Liver (tissue), 10 donors: ENCODE measurements at places on chromosomes 1 and 21. TPM values are rescaled to one million over a fixed set of nuclear protein-coding genes. Genes with fewer than 3 reads are reported as not detected.

Gene SSR2
- total RNA-seq, result 264 TPM

Gene LCA5L
- 1.6 TPM for total RNA-seq

DNA sequence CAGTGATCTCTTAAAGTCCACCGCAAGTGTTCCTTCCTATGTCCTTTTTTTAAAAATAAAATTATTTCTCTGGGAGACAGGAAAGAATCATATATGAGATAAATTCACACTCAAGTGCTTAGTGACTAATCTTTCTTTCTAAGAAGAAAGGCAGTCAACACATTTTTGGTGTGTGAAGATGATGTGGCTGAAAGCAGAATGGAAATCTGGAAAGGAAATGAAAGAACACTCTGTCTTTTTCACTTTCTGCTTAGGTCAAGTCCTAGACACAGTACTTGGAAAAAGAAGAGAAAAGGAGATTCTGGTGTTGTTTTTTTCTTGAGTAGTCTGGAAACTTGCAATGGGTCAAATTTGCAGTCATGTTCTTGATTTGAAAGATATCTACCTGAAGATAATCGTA is 45.5 kb upstream of the PRRX1 start:
- H3K27me3 ChIP-seq, result no peaks in the 10 kb centered on the region
- no peaks in the 10 kb centered on the region for H3K4me1 ChIP-seq
- H3K27ac ChIP-seq, result no peak overlapping the region
- no peak for DNase-seq
- H3K4me3 ChIP-seq, result no peak overlapping the region
- no peaks in the 10 kb centered on the region for H3K36me3 ChIP-seq

- H3K27me3 ChIP-seq, result no peaks in the 10 kb centered on the region
- no peak overlapping the region for H3K4me3 ChIP-seq
- H3K27ac ChIP-seq, result no peak overlapping the region
- H3K4me1 ChIP-seq, result no peaks in the 10 kb centered on the region
- DNase-seq, result no peak
These were observed 151.4 kb downstream of the TGFB2 start for GRCh38 chr1:218496561-218496960.

GRCh38 chr1:2476061-2476999 is at the start of gene PLCH2:
TSS of gene PLCH2 (plus strand) at chr1:2476289. CDS start at chr1:2476589, 300 bp downstream.
- no peak for DNase-seq
- H3K4me3 ChIP-seq, result no peak within 1 kb of the TSS
- H3K27me3 ChIP-seq, result no peaks in the 10 kb centered on the region
- peak within 1 kb of the TSS; percentile 63 for H3K27ac ChIP-seq
- H3K36me3 ChIP-seq, result no peaks in the 10 kb centered on the region
